Stimulated activated CD8-positive, alpha-beta memory T cell treated with anti-CD3 and anti-CD28 coated beads, Interleukin-15, amount 100 ng/mL, for 4 hours (primary cell): ENCODE measurements at places on chromosomes 5 and 9.

DNA sequence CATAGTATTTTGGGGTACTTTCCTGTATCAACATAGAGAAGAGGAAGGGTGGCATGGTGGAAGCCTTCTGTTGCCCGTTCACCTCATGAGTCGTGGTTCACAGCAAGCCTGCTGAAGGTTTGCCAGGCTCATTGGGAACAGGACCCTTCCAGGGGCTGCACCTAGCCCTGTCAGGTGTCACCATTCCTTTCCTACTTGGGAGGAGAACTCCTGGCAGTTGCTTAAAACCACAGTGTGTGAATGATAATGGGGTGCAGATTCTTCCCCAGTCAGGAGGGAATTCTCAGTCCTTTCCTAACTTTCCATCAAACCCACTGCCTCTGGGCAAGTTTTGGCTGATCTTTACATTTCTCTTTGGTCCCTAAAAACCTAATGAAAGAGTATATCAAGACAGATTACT, 99.4 kb upstream of the CTNND2 start:
- DNase-seq = no peak

- DNase-seq = peak; percentile 62
Measured at GRCh38 chr5:1633605-1634336, 110.0 kb upstream of the LPCAT1 start.

- DNase-seq = no peak
Measured at GRCh38 chr9:85298499-85298898, 443.3 kb downstream of the AGTPBP1 start.

- DNase-seq = no peak
Measured at GRCh38 chr5:83577036-83577636, 105.6 kb downstream of the VCAN start.

DNA sequence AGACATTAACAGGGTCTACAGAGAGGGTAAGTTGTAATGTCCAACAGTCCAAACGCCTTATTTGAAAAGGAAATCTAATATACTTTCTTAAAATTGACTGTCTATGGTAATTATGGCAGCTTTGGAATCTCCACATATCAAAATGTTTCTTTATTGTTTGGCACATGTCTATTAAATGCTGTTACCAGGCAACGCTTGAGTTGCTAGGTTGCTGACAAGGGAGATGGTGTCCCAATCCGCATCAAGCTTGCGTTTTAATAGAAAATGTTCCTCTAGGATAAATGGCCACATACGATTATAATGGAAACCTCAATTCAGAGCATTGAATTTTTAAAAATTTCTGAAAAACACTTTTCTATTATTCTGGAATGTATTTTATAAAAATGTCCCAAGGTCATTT, 9.2 kb downstream of the ANXA1 start:
- no peak for DNase-seq
